ENCODE measurements at places on chromosomes 2 and 18.

- no peak for DNase-seq
Measured at GRCh38 chr2:122543815-122544214, 788.4 kb downstream of the TSN start.

DNA sequence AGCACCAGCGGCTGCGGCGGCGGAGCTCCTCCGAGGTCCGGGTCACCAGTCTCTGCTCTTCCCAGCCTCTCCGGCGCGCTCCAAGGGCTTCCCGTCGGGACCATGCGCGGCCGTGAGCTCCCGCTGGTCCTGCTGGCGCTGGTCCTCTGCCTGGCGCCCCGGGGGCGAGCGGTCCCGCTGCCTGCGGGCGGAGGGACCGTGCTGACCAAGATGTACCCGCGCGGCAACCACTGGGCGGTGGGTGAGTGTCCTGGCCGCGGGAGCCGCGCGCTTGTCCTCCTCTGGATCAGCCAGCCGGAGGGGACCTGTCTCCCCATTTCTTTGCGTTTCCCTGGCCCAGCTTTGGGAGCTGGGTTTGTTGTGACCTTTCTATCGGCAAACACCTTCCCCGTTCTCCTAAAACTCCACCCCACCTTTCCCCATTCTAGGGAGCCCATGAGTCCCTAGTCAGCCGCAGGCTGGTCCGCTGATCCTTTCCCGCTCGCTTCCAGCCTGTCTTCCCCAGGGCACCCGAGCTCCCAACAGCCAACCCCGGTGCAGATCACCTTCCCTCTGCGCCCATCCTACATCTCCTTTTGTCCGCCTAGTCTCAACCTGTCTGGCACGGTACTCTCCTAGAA is 316 bp downstream of the GRP start:
- no peak for DNase-seq

DNA sequence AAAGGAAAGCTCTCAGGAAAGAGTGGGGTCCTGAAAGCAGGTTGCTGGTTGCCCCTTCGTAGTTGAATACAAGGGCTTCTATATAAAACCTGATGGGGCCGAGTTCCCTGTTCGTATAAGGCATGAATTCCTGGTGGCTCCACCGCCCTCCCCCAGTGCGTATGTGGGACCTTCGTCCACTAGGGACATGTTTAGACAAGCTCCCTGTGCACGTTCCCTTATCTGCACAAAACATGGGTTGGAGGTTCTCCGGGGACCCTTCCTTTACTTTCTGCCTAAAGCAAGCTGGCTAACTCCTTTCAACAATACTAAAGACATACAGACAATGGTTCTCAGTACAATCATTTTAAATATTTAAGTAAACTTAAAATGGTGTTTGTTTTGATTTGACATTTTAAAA is 8.0 kb downstream of the CLUL1 start:
- DNase-seq = no peak

GRCh38 chr2:68765739-68766375 is 31.2 kb downstream of the ARHGAP25 start:
- peak; percentile 54 for DNase-seq

GRCh38 chr2:159042115-159042850 is 73.8 kb downstream of the TANC1 start:
- no peak for DNase-seq

DNA sequence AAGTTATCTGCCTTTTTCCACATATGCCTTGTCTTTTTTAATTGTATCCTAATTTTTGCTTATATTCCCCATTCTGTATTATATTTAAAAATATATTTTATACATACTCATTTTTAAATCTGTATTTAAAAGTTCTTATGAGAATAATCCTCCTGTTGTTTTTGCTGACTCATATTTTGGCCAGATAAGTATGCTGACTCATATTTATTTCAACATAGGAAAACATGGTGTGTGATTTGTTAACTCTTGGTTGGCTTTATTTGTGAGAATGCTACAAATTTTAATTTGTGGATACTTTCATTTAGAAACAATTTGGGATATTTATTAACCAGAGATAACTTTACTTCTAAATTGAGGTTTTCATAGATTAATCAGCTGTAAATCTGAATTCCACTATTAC is 587.7 kb downstream of the CPS1 start:
- no peak for DNase-seq

DNA sequence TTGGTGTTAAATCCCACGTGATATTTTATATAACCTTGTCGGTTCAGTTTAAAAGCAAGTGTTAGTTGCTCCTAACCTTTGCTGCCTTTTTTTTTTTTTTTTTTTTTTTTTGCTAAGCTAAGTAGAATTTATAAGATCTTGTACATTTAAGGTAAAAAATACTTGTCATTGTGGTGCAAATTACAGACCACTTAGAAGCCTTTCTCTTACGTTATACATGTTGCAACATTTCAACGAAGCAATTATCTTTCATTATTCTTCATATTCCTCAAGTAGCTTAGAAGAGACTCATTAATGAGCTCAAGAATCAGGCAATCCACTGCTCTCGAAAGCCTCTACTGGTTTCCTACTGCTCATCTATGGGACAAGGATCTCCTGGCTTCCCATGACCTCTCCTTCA is 14.9 kb upstream of the IL1RL2 start:
- DNase-seq = no peak

DNA sequence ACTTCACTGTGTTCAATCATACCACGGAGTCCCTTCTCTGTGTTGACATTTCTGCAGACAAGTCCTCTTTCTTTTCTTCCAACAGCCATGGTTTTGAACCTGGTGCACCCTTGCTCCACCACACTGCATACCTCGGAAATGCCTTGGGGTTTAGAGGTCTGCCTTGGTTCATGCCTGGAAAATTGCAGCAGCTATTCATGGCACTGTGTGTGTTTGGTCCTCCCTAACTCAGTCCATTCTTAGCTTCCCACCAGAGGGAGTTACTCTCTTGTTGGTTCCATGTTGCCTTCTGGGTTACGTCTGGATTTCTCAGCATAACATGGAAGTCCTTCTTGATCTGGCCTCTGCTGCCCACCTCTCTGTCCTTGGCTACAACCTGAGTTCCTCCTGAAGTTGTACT is 206.0 kb downstream of the FHOD3 start:
- DNase-seq = no peak

- DNase-seq = peak; percentile 77
Measured at GRCh38 chr2:147327613-147328012, 517.2 kb upstream of the ACVR2A start.

DNA sequence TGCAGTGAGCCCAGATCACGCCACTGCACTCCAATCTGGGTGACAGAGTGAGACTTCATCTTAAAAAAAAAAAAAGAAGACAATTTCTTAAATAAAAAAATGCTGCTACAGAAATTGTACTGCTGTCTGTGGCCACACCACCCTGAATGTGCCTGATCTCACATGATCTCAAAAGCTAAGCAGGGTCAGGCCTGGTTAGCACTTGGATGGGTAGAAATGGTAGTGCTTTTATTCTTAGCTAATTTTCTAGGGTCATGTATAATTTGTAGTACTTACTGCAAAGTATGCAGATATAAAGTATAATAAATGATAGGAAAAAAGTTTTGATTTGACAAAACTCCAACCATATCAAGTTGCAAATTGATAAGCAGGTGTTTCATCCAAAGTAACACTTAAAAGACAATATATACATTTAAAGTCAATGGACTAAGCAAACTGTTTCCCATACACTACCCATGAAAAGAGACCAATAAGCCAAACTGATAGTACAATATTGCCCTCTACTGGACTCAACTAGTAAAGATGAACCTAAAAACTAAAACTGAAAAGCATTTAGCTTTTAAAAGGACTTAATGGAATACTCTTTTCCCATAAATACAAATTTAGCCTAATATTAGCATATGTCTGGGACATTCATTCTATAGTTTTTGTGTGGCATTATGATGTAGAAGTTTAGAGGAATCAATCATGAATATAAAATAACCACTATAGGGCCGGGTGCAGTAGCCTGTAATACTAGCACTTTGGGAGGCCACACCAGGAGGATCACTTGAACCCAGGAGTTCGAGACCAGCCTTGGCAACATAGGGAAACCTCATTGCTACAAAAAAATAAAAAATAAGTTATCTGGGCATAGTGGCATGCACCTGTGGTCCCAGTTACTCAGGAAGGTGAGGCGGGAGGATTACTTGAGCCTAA is 18.6 kb upstream of the PEX13 start:
- DNase-seq = peak; percentile 85

- peak; percentile 54 for DNase-seq
Measured at GRCh38 chr18:57210107-57210715, 63.3 kb downstream of the BOD1L2 start.

DNA sequence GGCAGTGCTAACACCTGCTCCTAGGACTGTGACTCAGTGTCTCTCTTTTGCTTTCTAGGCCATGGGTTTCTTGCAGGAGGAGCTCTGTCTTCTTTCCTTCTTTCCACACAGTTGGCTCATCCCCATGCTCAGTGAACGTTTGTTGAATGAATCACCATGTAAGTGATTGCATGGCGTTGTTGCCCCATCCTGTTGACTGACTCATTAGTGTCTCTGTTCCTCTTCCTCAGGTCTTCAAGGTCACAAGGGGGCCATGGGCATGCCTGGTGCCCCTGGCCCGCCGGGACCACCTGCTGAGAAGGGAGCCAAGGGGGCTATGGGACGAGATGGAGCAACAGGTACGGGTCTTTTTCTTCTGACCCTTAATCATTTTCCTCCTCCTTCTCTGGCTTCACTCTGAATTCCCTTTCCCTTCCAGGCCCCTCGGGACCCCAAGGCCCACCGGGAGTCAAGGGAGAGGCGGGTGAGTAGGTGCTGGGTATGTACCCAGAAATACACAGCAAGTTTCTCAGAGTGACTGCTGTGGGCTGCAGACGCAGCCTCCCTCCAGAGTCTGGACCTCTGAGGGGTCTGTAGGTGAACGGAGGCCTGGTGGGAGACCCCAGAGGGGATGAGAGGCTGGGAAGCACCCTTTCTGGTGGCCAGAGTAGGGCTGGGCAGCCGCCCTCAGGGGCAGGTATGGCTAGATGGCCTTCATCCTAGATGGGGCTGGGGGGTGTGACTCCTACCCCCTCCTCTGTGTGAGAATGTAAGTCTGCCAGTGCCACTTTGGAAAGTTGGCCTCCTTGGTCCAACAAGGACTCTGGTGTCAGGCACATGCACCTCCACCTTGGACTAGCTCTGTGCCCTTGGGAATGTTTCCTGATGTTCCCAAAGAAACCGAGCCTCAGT is 32.4 kb downstream of the MARCO start:
- peak; percentile 97 for DNase-seq
